ENCODE measurements at places on chromosomes 7 and 10.

GRCh38 chr7:66877577-66878300 is 43.3 kb upstream of the TMEM248 start:
- no peak for DNase-seq

DNA sequence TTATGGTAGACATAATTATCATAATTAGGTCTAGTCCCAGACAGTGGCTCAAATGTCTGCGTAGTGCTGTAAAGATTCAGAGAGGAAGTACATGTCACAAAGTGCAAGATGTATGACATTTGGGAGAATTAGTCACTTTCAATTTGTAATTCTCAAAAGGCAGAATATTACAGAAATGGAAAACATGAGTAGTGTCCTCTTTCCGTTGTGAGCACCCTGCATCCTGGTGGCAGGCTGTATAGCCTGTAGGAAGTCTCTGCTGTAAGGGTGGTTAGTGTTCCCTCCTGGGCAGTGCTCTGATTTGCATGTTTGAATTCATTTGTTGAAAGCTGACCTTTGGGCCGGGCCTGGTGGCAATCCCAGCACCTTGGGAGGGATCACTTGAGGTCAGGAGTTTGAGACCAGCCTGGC is 17.0 kb downstream of the CDK14 start:
- DNase-seq: no peak

DNA sequence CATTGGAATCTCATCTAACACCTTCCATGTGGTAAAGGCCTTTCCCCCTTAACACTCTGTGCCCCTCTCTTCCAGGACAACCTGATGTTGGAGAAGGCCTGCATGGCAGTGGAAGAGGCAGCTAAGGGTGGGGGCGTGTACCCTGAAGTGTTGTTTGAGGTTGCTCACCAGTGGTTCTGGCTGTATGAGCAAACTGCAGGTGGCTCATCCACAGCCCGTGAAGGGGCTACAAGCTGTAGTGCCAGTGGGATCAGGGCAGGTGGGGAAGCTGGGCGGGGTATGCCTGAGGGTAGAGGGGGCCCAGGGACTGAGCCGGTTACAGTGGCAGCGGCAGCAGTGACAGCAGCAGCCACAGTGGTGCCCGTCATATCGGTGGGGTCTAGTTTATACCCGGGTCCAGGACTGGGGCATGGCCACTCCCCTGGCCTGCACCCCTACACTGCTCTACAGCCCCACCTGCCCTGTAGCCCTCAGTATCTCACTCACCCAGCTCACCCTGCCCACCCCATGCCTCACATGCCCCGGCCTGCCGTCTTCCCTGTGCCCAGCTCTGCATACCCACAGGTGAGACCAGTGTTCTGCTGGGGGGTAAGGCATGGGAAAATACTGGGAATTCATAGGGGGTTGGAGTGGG is 12.4 kb downstream of the NDST2 start:
- no peak for DNase-seq

DNA sequence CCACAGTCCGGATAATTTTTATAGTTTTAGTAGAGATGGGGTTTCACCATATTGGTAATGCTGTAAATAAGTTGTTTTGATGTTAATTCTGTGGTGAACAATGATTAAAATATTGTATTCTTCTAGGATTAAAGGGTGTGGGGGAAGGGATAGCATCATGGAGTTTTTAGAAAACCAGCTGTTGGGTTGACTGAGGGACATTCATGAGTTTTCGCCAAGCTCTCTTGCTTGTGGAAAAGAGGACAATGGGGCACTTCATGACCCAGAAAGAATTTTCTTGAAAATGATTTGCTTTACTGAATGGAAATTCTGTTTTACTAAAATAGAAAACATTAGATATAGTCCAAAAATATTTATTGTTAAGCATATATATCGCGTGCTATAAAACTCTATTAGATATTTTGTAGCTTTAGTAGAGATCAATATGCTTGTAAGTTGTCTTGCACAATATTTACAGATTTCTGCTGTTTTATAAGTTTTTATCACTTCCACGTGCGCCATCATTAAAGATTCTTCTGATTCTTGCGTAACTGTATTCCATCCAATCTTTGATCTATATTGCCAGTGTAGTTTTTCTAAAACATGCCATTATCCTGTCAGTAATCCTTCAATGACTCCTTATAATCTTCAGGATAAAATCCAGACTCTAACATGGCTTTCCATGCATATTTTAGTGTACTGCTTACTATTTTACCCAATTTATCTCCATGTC is 41.8 kb downstream of the LCOR start:
- DNase-seq: no peak

DNA sequence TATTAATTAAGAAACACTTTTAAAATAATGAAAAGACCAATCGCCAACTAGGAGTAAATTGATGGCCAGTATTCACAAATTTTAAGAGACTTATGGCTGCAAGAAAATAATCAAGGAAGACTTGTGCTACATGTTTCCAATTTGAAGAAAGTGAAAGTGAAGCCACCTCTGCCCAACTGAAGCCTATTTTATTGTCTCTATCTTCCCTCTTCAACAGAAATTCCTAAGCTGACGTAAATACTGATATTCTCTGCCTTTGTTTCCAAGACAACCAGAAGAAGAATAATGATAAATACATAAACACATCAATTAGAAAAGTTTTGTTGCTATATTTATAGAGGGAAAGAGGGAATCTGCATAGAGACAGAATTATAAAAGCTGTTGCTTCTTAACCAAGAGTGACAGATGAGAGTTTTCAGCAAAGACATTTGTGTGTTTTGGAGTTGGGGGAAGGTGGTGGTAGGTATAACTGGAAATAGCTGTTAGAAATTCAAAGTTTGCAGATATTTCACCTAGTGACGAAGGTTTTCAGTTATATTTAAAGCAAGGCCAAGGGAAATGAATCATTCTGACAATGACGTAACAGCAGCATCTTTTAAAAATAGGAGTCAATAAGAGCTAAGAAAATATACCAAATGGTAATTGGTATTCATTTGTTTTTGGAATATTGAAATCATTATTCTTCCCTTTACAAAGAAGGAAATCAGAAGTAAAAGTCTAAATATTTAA is 576.6 kb upstream of the SORCS1 start:
- no peak for DNase-seq

DNA sequence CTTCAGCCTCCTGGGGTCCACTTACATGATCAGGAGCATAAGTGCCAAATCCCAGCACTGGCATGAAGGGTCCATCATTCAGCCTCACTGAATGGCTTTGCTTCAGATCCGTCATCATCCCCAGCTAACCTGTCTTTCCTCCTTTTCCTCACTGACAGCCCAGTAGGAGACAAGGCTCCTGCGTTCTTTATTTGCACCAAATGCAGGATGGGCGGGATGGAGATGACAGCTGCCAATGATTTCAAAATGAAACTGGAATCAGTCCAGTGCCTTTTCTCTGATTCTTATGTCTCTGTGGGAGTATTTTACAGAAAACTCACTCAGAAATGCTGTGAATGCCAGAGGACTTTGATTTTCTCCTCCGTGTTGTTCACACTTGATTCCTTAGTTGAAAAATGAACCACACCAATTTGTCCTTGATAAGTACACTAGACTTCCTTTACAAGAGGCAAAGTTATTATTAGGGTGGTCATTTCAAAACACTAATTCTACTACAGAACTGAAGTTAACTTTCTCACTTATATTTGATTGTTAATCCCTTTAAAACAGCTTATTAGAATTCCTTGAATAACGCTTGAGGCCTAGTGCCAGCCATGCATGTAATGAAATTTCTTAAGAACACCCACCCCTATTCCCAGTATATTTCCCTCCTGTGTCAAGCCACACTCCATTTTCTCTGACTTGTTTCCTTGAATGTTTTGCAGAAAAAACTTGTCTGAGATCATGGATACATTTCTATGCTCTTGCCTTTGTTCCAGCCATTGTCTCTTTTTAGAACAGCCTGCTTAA is at the start of gene AKR1C8:
AKR1C8 (minus strand) TSS at position 164 of the 789 bp plus-strand sequence; CDS start at position 118, 46 bp downstream.
- no peak for DNase-seq

- DNase-seq: no peak
Observed at GRCh38 chr7:127652333-127653248, 597 bp downstream of the SND1 start.

- DNase-seq: no peak
Observed at GRCh38 chr7:24959735-24960485, 20.1 kb downstream of the OSBPL3 start.

DNA sequence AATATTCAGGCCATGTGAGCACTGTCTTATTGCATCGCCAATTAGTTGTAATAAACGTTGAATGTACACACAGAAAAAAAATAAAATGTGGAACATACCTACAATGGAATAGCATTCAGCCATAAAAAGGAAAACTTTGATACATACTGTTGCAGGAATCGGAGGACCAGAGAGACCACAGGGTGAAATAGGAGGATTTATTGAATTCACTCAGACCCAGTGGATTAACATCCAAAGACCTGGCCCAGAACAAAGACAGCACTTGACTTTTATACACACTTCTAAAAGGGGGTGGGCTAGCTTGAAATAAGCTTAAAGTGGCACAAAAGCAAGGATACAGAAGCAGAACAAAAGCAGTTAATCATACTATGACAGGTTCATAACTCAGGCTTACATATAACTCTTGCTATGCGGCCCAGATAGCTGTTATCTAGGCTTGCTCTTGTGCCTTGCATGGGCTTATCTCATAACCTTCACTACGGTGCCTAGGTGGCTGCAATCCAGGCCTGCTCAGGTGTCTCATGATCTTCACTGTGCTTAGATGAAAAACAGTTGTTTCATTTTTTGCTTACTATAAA is 292.2 kb upstream of the TAC1 start:
- DNase-seq: no peak

Measured in smooth muscle cell of the brain vasculature (primary cell).